ENCODE measurements at places on chromosomes 6 and 20.

DNA sequence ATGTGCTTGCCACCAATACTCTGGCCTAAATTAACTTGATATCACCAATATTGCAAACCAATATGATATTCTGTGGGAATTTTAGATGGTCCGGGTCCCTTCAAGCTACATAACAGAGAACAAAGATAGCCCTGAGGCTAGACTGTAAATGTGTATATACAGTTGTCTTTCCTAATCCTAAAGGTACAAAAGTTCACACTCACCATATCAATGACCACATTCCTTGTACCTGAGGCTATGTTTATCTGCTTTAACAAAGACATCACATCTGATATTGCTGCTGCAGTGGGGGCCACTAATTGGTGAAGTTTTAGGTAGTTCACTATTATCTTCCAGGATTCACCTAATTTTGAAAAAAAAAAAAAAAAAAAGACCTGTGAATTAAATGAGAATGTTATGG is 38.6 kb upstream of the VGLL2 start:
- no peak for DNase-seq

DNA sequence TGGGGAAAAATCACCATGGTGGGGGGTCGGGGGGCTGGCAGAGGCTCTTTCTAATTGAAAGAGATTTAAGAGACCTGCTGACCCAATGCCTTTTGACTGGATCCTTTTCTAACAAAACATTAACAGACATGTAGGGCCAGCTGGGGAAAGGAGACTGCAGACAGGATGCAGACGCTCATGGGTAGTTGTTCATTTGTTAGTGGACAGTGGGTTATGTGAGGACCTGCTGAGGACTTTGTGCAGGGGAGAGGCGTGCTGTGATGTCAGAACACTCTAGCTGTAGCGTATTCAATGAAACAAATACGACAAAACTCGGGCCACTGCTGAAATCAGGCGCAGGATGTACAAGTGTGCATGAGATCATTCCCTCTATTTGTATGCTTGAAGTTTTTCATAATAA is 1.2 kb downstream of the IP6K3 start:
- no peak for DNase-seq

DNA sequence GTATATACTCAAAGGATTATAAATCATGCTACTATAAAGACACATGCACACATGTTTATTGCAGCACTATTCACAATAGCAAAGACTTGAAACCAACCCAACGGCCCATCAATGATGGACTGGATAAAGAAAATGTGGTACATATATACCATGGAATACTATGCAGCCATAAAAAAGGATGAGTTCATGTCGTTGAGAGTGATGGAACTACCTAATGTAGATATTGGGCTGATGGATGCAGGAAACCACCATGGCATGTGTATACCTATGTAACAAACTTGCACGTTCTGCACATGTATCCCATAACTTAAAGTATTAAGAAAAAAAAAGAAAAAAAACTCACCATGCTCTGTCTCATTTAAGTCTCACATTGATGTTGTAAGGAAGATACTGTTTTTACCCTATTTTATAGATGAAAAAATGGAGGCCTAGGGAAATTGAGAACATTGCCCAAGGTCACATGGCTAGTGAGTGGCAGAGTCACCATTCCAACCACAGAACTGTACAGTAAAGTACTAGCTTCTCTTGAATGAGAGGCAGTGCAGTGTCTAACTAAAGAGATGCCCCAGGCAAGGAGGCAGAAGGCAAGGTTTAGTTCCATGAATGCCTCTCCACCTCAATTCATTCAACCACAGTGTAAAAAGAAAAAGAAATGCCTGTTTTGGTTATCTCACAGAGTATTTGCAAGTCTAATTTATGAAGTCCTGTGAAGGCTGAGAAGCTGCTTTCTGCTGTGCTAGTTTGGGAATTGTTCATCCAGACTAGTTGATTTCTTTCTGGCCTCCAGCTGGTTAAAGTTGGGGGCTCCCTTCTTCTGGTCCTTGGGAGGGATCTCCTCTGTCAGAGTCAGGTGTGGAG is 68.2 kb downstream of the FIG4 start:
- no peak for DNase-seq

DNA sequence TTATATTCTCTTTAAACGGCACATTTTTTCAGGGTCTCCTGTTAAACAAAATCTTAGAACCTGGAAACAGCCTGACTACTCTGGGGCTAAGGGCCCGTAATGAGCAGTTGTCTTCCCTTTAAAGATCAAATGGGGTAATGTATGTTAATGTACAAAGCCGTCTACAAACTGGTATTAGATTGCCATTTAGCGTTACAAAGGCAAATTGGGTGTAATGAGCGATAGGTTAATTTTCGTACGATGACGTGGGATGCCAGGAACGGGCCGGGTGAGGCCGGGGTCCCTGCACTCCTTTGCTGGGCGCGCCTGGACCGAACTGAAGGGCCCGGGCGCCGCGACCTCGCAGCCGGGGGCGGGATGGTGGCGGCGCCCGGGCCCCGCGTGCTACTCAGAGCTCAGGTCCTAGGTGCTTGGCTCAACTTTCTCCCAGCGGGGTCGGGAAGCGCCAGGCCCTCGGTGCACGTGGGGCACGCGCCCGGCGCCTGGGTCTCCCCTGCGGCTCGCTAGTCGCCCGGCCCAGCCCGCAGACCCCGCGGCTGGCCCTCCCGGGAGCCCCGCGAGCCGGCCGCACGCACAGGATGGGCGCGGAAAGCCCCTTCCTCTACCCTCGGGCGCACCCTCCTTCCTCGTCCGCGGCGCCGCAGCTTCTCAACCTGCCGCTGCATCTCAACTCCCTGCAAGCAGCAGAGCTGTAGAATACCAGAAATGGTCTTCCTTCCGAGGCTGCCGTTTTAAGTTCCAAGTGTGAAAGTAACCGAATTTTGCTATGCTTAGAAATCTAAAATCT is 5.9 kb downstream of the NKX2-4 start:
- no peak for DNase-seq

DNA sequence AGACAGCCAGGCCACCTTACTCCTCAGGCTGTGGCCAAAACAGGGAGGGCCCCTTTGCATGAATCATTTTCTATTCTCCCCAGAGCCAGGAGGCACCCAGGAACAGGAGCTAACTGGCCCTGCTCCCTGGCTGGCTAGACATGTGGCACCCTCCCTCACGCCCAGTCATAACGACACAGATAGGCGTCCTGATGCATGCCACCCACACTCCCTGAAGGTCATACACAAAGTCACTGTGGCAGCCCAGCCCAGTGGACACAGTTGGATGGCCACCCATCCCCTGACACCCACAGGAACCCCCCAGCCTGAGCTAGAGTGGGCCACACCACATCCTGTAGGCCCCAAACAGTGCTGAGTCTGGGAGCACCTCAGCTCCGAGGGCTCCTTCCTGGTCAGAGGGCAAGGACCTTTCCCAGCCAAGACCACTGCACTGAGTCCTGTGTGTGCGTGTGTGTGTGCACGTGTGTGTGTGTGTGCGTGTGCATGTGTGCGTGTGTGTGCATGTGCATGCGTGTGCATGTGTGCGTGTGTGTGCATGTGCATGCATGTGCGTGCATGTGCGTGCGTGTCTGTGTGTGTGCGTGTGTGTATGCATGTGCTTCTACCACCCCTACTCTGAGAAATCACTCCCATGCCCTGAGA is 21.6 kb downstream of the TFEB start:
- DNase-seq, result no peak

GRCh38 chr20:58901488-58902402 is 49.2 kb downstream of the GNAS start:
- no peak for DNase-seq

DNA sequence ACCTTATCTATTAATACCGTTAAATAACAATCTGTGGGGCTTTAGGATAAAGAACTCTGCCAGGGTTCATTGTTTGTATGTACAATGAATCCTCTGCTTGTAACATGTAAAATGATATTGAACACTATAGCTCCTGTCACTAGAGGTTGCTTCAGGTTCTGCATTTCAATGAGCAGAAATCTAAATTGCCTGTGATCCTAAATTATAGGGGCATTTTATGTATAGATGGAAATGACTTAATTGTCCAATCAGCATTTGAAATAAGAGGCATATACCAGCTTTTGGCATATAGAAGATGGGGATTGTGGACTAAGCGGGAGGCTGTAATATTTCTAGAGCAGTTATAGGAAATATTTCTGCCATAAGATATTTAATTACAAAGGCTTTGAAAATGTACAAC is 2.0 kb downstream of the NCOA3 start:
- no peak for DNase-seq

DNA sequence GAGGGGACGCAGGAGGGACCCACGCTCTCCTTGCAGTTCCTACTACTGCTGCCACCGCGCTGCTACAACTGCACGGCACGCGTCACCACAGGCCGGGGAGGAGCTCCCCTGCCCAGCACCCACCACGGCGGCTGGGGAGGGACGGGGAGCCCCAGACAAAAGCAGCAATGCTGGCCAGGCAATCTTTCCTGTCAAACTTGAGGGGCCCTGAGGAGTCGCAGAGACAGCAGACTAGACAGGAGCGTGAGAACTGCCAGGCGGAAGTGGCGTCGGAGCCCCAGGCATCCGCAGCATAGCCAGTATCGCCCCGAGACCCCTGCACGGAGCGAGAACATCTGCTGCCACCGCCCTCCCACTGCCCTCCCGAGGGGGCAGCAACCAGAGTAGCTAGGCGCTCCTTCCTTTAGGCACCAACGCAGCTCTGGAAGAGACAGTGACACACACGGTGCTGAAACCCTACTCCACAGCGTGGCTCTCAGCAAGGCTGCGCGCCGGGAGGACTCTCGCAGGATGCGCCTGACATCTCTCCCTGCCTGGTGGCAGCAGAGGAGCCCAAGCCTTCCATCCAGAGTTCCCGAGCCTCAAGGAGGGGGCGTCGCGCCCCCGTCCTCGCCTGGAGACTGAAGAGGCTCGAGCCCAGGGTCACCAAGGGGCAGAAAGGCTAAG is 2.2 kb downstream of the TAF4 start:
- no peak for DNase-seq

- peak; percentile 31 for DNase-seq
These were observed 290.2 kb downstream of the BTBD3 start for GRCh38 chr20:12207875-12208274.
